ENCODE measurements at places on chromosomes 2 and 18.

- no peak for DNase-seq
These were observed 154.4 kb upstream of the EPAS1 start for GRCh38 chr2:46142546-46143428.

DNA sequence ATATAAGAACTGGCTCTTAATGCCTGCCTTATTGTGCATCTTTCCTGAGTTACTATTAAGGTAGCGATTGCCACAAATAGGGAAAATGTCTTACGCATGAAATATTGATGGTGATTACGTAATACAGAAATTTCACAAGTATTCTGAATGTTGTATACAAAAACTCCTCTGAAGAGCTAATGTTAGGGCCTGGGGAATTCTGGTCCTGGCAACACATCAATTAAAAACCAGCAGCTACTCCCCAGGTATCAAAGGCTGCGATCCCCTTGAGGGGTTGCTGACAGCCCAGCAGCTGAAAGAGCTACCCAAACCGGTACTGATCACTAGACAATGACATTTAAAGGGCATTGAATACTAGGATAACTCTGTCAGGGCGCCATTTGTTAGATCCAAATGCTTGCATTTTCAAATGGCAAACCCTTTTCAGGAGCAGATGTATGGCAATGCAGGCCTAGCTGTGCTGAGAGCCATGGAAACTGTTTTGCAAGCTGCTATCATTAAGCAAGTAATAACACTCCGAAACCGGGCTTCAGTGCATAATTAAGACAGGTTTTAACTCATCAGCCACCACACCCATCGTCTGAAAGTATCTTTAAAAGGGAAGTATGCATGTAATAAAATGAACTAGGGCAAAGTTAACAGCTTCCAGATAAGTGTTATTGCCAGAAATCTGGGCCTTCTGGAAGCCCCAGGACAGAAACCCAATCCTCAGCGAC lies 78.4 kb downstream of the CLHC1 start:
- no peak for DNase-seq

- no peak for DNase-seq
These were observed 83.5 kb upstream of the RANBP2 start for GRCh38 chr2:108635630-108636354.

- DNase-seq = no peak
These were observed 77.1 kb downstream of the SPIRE1 start for GRCh38 chr18:12580630-12581342.

DNA sequence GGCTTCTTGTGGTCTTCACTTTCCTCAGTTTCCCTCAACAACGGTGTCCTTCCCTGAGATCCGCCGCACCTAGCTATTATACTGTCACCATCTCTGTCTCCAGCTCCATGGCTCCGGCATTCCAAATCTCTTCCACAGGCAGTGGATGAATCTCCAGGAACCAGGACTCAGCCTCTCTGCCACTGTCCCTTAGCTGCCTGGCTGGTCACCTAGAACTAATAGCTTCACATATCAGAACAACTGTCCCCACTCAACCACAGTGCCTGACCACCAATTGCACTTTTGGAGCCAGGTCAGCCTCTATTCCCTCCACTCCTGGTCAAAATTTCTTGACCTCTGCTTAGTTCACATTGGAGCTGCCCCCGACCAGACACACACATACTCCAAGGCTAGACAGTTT lies 38.1 kb upstream of the AFF3 start:
- DNase-seq = no peak

DNA sequence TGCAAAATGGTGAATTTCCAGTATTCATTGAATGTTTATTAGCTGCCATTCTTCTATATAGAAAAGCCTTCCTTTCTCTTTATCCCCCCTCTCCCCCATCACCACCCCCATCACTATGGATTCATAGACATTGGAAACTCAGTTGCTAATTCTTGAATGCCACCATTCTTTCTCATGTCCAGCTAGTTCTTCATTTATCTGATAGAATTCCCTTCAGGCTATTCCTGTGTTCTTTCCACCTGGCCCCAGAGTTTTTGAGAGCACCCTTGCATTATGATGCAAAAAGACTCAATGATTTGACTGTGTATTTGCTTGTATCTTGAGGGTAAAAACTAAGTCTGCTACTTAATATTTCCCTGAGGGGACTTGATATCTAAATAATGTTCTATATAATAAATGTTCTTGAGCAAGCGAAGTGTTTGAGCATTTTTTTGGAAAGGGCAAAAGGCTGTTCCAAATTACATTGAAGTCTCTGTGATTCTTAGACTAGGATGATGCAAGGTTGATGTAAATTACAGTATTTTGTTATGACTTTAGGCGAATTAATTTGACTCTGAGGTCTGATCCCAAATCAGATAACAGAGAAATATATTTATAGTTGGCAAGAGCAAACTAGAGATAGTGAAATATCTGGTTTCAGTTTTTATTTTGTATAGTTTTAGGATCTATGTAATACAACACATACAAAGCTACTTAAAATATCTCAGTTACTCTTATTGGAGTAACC lies 18.8 kb upstream of the SOS1 start:
- DNase-seq = no peak

- no peak for DNase-seq
These were observed 11.5 kb upstream of the D2HGDH start for GRCh38 chr2:241722896-241723454.

DNA sequence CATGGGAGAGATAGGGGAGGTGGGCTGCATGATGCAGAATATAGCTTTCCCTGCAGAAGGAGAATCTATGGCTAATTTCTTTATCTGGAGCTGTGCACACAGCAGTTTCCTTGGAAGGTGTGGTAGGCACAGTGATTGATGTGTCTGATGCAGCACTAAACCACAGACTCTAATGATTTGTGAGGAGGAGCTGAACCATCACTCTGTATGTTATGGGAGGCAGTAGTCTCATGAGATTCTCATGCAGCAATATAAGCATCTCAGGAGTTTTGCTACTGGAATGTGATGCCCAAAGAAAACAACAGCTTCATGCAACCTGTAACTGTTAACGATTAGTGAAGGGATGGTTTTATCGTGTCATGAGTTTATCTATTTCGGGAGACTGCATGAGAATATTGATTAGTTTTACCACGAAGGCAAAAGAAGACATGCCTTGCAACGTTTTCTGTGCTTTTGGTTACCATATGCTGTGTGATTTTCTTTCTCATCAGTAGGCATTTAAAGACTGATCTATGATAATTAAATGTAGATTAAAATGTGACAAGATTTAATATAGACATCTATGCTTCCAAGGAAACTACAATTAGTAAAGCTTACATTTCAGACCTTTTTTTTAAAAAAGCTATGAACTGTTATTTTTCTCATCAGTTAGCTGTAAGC lies 286.8 kb downstream of the ARL6IP6 start:
- DNase-seq = no peak

- DNase-seq = no peak
These were observed 169.4 kb downstream of the NEDD4L start for GRCh38 chr18:58213440-58213839.

- DNase-seq = no peak
These were observed 45.4 kb downstream of the ST8SIA5 start for GRCh38 chr18:46711444-46711863.

- no peak for DNase-seq
These were observed 84.1 kb downstream of the TRABD2A start for GRCh38 chr2:84796798-84797197.

GRCh38 chr2:147711031-147711430 lies 133.8 kb upstream of the ACVR2A start:
- DNase-seq = no peak

- DNase-seq = no peak
These were observed 525.0 kb downstream of the SLC4A3 start for GRCh38 chr2:220152281-220152935.

DNA sequence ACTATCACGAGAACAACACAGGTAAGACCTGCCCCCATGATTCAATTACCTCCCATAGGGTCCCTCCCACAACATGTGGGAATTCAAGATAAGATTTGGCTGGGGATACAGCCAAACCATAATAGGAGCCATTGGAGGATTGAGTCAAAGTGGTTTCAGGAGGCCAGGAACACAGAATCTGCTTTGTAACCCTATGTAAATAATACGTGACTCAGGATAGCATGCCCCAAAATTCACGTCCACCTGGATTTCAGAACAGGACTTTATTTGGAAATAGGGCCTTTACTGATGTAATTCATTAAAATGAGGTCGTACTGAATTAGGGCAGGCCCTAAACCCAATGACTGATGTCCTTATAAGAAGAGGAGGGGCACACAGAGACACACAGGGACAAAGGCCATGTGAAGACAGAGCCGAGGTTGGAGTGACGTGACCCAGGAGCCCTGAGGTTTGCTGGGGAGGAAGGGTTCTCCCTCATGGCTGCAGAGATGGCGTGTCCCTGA lies 16.0 kb upstream of the CNDP2 start:
- DNase-seq = no peak

DNA sequence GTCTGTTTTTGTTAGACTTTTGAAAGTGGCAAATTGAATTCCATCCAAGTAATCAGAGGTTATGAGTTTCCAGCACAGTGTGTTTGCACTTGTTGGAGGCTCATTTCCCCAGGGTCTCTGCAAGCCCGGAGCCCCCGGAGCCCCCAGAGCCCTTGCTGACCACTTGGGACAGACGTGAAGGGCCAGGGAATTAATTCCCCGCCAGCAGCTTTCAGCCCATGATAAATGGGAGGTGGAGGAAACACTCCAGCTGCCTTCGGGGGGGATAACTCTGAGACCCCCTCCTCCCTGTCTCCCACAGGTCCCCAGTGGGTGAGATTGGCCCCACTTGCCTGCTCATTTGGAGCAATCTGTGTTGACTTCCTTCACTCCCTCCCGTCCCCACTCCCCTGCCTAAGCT lies 79.2 kb downstream of the KLHL29 start:
- no peak for DNase-seq

- DNase-seq = no peak
These were observed 60.4 kb downstream of the WDSUB1 start for GRCh38 chr2:159226059-159226461.

- no peak for DNase-seq
These were observed 58.3 kb upstream of the UPP2 start for GRCh38 chr2:158043181-158043948.

- no peak for DNase-seq
These were observed 220.7 kb downstream of the IRS1 start for GRCh38 chr2:226578879-226579278.

DNA sequence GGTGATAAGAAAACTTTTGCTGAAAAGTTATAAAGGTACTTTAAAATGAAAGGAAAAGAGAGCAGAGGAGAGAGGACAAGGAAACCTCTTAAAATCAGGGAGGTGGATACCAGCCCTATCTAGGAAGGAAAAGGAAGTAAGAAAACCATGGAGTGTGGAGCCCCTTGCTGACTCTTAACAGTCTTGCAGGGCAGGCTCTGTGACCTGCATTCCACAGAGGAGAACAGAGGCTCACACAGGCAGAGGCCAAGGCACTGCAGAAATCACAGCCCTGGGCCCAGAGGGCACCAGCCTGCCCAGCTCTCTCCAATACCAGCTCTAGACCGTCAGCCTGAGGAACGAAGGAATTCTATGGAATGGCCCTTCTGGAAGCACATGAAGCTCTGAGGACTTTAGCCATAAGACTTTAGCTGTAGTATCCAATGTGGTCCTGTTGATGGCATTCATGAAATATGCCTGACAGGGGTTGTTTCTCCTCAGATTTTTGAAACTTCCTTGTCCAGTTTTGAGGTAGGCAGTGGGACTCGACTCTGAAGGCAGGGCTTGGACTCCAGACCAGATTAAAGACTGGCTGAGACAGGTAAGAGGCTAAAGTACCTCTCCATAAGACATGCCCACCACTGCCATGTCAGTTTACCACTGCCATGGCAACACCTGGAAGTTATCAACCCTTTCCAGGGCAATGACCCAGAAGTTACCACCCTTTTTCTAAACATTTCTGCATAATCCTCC lies 216.3 kb downstream of the ANAPC1 start:
- DNase-seq = no peak

GRCh38 chr18:32545631-32546030 lies 74.9 kb upstream of the GAREM1 start:
- DNase-seq = no peak

- no peak for DNase-seq
These were observed 13.1 kb upstream of the CATIP start for GRCh38 chr2:218343591-218343990.

DNA sequence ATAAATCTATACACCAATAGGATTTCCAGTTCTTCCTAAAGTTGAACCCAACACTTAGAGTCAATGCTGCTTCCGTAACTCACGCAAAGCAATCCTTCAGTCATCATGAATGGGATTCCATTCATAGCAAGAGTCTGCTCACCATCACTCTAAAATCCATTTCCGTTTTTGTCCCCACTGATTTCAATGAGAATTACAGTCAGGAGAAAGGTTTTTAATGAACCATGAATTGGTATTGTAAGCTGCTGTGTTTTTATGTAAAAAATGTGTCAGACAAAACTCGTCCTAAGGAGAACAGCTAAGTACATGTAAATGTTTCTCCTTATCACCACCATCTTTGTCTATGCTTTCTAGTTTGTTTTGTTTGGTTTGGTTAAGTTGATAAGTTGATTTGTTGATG lies 391.5 kb downstream of the IRS1 start:
- DNase-seq = no peak

GRCh38 chr2:238998801-238999200 lies 150.9 kb downstream of the TWIST2 start:
- no peak for DNase-seq

DNA sequence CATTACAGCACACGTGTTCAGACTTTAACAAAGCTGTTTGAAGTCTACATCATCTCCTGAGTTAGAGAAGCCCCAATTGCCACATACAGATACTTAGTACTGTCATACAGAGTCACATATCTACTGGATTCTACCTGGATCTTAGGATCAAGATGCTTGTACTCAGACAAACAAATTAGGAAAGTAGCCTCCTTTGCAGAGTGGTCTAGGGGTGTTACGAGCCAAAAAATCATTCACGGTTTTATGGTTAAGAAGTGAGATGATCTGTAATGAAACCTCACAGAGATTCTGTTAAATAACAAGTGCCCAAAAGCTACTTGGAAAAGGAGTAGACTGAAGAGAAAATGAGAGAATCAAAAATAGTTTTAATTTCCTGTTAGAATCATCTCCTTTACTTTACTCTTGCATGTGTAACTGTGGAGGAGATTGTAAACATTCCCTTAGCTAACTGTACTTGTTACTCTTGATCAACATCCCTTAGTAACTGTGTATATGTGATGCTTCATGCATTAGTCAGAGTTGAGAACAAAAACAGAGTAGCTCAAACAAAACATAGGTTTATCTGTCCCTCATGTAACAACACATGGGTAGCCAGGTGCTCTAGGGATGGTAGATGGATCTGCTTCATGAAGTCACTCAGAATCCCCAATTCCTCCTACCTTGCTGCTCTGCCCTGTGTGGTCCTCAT lies 16.4 kb upstream of the IL1RL1 start:
- no peak for DNase-seq

DNA sequence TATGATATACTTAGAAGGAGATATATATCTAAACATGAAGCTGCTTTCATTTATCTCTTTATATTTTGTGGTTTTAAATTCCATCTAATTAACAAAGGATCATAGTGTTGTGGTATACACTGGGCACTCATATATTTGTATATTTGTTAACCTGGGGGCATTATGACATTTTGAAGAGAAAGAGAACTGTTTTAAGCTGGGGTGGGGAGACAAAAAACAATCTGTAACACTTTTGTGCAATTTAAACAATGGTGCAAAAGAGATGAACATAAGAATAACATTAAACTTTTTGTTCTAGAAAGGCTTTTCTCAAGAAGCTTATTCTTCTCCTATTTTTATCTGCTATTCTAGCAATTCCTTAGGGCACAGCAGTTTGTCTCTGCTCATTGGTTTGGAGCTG lies 842.0 kb upstream of the CDH2 start:
- no peak for DNase-seq
